HT-29 (cell line): ENCODE measurements at places on chromosomes 2 and 18. TPM values are rescaled to one million over a fixed set of nuclear protein-coding genes. Genes with fewer than 3 reads are reported as not detected.

GRCh38 chr2:55487686-55488085 is 31.8 kb upstream of the CFAP36 start:
- DNase-seq = no peak

DNA sequence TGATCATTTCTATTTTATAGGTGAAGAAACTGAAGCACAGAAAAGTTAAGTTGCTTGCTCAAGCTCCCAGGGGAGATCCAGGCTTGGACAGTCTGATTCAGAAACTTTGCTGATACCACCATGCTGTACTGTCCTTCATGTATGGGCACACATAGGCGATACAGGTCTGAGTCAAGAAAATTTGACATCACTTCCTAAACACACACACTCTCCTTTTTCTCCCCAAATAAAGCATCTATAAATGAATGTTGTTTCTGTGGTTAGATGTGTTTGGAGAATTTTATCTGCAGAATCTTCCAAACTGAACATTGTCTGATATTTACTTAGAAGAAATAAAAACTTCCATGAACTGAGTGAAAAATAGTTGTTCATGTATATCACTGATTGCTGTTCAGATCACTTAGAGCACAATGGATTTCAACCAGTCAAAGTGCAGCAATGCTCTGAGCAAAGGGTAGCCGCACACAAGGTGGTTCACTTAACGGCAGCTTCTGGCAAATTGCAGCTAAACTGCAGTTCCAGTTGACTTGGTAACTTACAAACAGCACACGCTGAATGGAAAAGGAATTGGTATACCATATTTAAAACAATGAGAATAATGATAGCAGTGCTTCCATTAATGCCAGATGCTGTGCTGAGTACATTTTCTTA is 10.0 kb upstream of the AGFG1 start:
- no peak for DNase-seq

The CHAC2 gene
- total RNA-seq = 10.3 and 11.7 TPM in 2 replicates

The EGR4 gene
- 0.37 and 2.2 TPM in 2 replicates for total RNA-seq

DNA sequence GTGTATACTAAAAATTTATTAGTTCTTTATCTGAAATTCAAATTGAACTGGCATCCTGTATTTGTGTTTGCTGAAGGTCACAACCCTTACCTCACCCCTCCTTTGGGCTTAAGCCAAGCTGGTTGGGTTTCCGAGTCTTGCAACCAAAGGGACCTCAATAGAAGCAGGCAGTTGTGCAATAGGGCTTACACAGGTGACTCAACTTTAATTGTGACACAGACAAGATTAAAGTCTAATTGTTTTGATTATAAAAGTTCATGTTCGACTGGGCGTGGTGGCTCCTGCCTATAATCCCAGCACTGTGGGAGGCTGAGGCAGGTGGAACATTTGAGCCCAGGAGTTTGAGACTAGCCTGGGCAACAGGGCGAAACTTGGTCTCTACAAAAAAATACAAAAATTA is 71.5 kb downstream of the RAB31 start:
- peak; percentile 51 for DNase-seq

DNA sequence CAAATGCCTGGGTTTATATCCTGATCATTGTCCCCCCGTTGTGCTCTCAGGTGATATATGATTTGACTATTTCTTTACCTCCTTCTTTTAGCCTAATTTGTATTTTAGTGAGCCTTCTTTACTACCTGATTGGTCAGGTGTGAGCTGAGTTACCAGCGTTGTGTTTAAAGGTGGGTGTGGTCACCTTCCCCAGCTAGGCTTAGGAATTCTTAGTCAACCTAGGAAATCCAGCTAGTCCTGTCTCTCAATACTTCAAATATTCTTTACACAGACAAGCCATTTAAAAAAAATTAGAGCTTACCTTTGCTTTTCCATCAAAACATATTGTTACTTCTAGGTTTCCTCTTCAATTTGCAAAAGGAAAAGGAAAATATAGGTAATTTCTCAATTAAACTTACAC is 30.2 kb downstream of the KYNU start:
- no peak for DNase-seq

GRCh38 chr18:79818631-79819030 is 20.9 kb downstream of the KCNG2 start:
- DNase-seq = no peak

GRCh38 chr2:177538323-177538722 is 145.8 kb downstream of the AGPS start:
- DNase-seq = no peak

The FAHD2B gene
- 3.3 and 4.1 TPM in 2 replicates for total RNA-seq

The ICOS gene
- not detected in 2 replicates for total RNA-seq

DNA sequence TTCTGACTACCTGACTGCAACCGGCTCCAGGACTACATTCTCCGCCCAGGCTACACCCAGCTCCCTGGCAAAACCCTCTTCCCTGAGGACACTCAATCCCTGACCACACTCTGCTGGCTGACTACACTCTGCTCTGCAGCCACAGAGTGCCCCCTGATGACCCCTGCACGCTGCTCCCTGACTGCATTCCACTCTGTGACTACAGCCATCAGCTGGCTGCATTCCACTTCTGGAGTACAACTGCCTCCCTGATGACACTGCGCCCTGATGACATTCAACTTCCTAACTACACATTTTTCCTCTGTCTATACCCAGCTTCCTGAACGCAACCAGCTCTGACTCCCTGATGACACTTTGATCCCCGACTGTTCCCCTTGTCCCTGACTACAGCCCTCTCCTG is 71.3 kb upstream of the NRXN1 start:
- DNase-seq = peak; percentile 35

GRCh38 chr2:168699844-168700417 is 102.5 kb upstream of the NOSTRIN start:
- no peak for DNase-seq

DNA sequence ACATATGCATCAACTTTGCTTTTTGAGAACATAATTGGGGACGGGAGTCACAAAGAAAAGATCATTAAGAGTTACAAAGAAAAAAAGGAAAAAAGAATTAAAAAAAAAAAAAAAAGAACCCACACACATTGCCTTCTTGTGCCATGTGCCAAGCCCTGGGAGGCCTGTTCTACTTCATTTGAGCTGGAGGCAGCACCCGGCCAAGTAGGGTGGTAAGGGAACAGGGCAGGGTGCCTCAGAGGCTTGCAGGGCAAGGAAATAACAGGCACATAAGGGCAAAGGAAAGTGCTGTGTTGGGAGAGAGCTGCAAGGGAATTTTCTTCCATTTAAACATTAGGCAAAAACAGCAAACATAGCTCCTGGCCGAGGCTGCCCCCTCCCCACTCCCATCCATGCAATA is 418.0 kb downstream of the TMEM182 start:
- no peak for DNase-seq

The TCF23 gene
- not detected in 2 replicates for total RNA-seq

DNA sequence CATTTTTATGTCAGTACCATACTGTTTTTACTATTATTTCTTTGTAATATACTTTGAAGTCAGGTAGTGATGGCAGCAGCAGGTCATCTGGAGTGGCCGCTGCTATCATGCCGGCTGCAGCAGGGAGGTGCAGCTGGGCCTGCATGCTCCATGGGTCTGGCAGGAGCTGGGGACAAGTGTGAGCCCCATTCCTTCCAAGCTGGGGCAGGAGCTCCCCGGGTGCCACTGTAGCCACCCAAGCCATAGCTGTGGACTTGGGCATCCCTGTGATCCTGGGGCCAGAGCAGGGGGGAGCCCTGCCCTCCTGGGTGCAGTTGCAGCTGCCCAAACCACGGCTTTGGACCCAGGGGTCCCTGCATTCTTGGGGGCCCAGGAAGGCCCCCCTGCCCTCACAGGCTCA is 59.2 kb downstream of the CSRNP3 start:
- no peak for DNase-seq

- DNase-seq = no peak
Observed at GRCh38 chr2:112579241-112579640, 5.2 kb upstream of the CHCHD5 start.

The DCAF17 gene
- total RNA-seq = 3.8 and 4.4 TPM in 2 replicates

- DNase-seq = no peak
Observed at GRCh38 chr2:55334728-55335127, 65.7 kb upstream of the MTIF2 start.

DNA sequence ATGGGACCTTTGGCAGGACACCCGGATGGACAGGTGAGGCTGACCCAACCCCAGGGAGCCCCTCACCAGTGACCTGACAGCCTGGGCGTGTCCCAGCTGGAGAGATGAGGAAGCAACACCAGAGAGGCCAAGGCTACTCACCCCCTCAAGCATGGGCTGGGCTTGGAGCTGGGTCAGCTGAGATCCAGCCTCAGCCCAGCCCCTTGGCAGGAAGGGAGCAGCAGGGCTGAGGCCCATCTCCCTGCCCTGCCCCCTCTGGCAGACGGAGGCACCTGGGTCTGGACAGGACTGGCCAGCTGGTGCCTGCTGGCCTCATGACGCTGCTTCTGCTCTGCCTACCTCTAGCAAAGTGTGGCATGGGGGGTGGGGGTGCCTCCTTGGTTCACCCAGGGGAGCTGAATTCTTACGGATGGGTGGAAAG is 37.8 kb downstream of the HS6ST1 start:
- no peak for DNase-seq

DNA sequence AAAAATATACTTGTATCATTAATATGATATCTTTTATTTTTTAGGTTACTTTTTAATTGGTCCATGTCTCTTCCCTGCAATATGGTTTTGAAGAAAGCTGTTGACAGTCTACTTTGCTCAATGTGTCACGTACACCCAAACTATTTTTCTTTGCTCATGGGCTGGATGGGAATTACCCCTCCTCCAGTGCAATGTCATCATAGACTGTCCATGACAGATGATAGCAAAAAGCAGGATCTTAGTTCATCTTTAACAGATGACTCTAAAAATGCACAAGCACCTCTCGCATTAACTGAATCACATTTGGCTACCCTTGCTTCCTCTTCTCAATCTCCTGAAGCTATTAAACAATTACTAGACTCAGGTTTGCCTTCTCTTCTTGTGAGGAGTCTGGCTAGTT is 112.9 kb upstream of the TTC27 start:
- no peak for DNase-seq

GRCh38 chr2:222734703-222735014 is 63.2 kb downstream of the MOGAT1 start:
- no peak for DNase-seq

The CYP27C1 gene
- not detected in 2 replicates for total RNA-seq

DNA sequence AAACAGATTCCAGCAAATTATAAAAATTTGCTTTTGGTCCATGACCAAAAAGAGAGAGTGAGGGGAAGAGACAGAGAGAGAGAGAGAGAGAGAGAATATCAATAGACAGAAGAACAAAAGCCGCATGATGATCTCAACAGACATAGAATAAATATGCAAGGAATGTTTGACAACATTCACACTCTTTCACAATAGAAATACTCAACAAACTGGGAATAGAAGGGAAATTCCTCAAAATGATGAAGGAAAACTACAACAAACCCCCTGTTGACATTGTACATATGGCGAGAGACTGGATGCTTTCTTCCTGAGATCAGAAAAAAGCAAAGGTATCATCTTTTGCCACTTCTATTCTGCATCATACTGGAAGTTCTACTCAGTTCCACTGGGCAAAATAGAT is 309.7 kb downstream of the RAD51AP2 start:
- DNase-seq = no peak

DNA sequence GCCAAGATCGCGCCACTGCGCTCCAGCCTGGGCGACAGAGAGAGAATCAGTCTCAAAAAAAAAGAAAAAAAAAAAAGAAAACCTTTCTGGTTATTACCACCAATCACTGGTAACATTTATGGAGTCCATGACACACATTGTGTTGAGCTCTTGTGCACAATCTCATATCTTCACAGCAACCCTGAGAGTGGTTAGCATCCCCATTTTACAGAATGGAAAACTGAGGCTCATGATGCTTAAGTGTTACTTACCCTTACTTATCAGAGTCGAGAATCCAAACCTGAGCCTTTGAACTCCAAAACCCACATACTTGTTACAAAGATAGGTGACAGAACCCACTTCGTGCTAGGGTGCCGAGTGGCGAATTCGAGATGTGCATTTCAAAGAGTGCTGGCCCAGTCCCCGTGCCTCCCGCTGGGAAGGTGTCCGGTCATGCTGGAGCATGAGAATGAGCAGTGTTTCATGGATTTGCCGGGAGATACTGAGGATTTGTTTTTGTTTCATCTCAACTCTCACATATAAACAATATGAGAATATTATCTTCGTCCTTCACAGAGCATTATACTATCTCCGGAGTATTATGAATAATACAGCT is 50.9 kb downstream of the CYP27C1 start:
- DNase-seq = no peak

The MDH1B gene
- total RNA-seq = 0.44 TPM in 1 of 2 replicates, not detected in the other

GRCh38 chr2:214774108-214774507 is 35.4 kb downstream of the BARD1 start:
- DNase-seq = no peak

The PCARE gene
- not detected in 2 replicates for total RNA-seq

DNA sequence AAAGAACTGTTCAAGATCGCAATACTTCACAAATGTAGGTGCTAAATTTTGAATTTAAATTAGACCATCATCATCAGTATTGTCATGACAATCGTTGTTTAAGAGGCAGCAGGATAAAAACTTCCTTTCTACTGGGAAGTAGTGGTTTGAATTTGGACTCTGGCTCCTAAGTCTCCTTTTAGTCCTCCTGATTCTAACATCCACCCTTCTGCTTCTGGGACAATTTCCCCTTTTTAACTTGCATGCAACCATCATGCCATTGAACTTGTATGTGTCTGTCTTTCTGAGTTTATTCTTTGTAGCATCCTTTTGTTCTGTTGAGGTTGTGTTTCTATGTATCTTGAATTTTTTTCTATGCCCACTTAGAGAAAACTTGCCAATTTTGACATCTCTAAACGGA is 249.7 kb downstream of the PTGR3 start:
- DNase-seq = no peak

DNA sequence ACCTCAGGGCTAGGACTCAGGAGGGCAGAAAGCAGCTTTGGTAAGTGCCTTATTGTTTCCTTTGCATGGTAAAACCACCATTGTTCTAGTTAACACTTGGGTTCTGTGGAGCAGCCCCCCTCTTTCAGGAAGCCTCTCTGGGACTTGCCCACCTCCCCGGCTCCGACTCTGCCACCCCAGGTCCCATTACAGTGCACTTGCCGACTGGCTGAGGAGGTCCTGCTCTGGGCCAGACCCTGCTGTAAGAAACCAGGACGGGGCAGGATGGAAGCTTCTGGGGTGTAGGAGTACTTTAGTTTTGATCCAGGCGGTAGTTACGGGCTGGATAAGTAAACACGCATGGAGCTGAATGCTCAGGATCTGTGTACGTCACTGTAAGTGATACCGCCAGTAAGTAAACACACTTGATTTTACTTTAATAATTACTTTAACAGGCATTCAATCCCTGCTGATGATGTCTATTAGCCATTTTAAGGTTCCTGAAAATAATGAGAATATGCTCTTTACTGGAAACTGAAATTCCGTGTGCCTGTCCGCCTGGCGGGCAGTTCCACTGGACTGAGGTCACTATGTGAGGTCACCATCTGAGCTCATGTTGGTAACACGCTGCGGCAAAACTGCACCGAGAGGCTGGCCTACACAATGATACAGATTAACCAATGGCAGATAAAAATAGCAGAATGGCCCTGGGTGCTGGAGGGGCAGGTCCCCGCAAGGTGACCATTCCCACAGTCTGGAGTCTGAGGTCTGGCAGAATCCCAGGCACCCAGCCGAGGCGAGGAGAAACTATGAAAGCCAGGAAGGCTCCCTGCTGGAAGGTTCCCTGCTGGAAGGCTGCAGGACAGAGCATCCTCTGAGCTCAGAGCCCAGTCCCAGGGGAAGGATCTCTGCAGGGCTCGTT is 25.2 kb downstream of the HS1BP3 start:
- no peak for DNase-seq
